NCI-H526 (cell line): ENCODE measurements at places on chromosomes 13 and 19.

DNA sequence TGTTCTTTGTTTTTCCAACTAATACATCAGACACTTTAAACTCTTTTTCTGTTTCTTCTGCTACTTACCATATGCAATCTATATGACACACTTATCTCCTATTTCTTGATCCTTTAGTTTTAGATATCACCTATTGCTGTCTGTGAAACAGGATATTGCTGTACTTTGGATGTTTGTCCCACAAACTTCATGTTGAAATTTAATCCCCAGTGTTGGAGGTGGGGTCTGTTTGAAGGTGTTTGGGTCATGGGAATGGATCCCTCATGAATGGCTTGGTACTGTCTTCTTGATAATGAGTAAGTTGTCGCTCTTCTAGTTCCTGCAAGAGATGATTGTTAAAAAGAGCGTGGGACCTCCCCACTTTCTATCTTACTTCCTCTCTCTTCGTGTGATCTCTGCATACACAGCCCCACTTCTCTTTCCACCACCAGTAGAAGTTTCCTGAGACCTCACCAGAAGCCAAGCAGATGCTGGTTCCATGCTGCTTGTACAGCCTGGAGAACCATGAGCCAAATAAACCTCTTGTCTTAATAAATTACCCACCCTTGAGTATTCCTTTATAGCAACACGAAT lies 244.2 kb downstream of the NHLRC3 start:
- peak; percentile 16 for DNase-seq

DNA sequence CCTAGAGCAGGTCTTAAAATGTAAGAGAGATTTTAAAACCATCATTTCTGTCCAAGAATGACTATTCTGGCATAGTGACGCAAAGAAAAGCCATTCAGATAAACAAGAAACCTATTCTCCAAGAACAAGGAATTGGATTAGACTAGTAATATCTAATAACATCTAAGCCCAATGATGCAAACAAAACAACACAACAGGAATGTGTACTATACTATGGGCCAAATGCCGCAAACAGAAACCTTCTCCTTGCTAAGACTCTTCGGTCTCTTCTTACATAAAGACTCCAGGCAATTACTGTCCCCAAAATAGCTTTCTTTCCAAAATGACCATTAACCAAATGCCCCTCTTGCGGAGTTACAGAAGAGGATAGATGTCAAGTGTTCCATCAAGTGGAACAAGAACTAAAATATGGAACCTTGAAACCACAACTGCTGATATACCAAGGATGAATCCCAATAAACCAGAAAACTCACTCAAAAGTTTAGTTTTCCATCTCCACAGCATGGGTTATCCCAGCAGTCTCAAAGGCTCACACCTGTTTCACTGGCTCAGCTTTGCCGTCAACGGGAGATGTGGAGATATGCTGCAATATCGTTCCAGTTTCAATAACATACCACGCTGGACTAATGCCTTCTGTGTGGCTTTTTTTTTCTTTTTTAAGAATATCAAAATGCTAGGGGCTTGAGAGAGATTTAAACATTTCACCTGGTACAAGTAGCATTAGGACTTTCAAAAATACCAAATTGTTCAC lies 76.2 kb downstream of the FOXO1 start:
- DNase-seq: no peak

DNA sequence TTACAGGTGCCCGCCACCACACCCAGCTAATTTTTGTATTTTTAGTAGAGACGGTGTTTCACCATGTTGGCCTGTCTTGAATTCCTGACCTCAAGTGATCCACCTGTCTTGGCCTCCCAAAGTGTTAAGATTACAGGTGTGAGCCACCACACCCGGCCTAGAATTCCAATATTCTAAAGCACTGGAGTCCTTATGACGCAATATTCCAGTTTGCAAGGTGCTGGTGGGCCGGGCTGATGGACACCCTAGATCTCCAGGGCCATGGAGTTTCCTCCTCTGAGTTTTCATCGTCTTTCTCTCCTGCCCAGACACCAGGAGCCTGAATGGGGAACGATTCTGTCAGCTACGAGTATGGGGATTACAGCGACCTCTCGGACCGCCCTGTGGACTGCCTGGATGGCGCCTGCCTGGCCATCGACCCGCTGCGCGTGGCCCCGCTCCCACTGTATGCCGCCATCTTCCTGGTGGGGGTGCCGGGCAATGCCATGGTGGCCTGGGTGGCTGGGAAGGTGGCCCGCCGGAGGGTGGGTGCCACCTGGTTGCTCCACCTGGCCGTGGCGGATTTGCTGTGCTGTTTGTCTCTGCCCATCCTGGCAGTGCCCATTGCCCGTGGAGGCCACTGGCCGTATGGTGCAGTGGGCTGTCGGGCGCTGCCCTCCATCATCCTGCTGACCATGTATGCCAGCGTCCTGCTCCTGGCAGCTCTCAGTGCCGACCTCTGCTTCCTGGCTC lies 8.5 kb upstream of the DHX34 start:
- DNase-seq: no peak

DNA sequence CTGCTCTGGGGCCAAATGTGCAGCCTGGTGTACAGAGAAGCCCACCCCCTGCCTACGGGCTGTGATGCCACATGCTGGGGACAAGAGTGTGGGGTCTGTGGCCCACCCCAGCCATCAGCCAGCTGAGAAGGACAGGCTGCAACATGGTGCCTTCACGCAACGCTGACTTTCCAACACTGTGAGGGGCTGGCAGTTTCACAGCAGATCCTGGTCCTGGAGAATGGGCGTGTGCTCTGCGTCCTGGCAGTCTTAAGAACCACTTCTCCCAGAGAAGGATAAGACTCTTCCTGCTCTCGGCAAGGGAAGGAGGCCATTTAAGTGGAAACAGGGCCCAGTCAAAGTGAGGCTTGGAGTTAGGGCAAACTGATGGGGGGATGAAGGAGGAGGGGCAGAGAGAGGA lies 4.6 kb downstream of the LRRC4B start:
- DNase-seq: no peak

GRCh38 chr19:6887316-6887715 lies at the start of gene ADGRE1:
Gene ADGRE1 (plus strand): TSS chr19:6887579. CDS start chr19:6887609, 30 bp downstream.
- no peak for DNase-seq

DNA sequence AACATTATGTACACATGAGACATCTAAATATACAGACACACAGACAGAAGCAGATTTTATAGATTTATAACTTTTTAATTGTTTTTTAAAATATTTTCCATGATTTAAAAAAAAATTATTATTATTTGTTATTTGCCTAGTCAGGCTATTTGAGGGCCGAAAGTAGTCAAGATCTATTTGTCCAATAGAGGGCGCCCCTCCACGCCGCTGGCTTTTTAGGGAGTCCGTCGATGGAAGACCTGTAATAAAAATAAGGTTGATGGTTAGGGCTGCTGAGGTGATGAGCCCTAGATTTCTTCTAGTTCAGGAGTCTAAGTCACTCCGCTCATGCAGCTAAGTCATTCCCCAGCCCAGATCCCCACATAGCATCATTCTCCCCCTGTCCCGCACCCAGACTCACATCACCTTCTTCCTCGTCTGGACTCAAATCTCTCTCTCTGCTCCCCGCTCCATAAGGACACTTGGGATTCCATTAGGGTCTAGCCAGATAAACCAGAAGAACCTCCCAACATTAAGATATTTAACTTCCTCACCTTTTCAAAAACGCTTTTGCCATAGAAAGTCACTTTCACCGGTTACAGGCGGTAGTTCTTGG lies 33.9 kb upstream of the CEACAM21 start:
- DNase-seq: peak; percentile 65

- DNase-seq: peak; percentile 76
These were observed 54.0 kb downstream of the ZNF536 start for GRCh38 chr19:30425885-30426838.

- DNase-seq: no peak
These were observed 66.6 kb downstream of the SPRYD7 start for GRCh38 chr13:49869519-49869918.

DNA sequence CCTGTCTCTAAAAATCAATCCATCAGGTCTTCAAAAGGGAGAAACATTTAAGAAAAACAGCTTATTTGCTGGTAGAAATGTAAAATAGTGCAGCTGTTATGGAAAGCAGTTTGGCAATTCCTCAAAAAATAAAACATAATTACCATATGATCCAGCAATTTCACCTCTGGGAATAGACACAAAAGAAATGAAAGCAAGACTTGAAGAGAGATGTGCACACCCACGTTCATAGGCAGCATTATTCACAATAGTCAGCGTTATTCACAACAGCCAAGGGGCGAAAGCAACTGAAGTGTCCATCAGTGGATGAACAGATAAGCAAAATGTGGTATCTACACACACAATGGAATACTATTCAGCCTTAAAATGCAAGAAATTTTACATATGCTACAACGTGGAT lies 45.1 kb upstream of the DOCK9 start:
- DNase-seq: peak; percentile 70

GRCh38 chr13:112175162-112176075 lies 108.5 kb downstream of the SOX1 start:
- DNase-seq: no peak

- no peak for DNase-seq
These were observed 7.9 kb downstream of the ZNF787 start for GRCh38 chr19:56113074-56113632.

- no peak for DNase-seq
These were observed 4.4 kb downstream of the WASF3 start for GRCh38 chr13:26561651-26562511.

- DNase-seq: peak; percentile 2
These were observed 9.3 kb upstream of the TRPC4 start for GRCh38 chr13:37878921-37879320.

GRCh38 chr13:20782116-20782708 lies 8.5 kb upstream of the EEF1AKMT1 start:
- no peak for DNase-seq

DNA sequence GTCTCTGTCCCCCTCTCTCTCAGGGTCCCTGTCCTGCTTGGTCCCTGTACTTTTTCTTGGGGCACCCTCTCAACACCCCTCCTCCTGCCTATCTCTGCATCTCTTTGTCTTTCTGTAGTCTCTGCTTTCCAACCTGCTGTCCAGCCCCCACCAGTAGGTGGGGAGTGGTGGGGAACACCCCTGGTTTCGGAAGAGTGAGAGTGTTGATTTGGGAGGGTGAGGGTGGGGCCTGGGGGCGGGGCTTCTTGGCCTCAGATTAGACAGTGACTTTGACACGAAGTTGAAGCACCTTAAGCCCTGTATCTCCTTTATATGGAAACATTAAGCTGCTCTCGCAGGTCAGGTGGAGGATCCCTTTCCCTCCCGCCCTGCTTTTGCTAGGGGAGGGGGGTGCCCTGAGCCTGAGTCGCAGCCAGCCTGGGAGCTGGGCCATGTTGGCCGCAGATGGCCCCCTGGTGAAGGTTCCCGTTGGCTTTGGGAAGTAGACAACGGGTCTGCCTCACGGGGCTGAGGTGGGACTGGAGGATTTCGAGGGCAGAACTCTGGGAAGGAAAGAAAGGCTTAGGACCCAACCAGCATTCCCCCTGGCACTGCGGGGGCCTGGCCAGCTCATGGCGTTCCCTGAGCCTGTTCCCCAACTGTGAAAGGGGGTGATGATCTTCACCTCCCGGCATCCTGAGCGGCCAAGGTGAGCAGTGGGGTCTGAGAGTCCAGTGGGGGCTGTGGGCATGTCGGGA lies at the start of gene KCNJ14:
TSS of gene KCNJ14 (plus strand) at position 404 of the 737 bp plus-strand sequence. CDS start 6,151 bp downstream, outside the sequence.
- DNase-seq: no peak

- DNase-seq: peak; percentile 81
These were observed 172.2 kb downstream of the OLFM4 start for GRCh38 chr13:53200498-53201453.

- DNase-seq: peak; percentile 41
These were observed 539 bp downstream of the PLD3 start for GRCh38 chr19:40348961-40349507.

- DNase-seq: no peak
These were observed 12.7 kb downstream of the FOXO1 start for GRCh38 chr13:40653527-40654318.

DNA sequence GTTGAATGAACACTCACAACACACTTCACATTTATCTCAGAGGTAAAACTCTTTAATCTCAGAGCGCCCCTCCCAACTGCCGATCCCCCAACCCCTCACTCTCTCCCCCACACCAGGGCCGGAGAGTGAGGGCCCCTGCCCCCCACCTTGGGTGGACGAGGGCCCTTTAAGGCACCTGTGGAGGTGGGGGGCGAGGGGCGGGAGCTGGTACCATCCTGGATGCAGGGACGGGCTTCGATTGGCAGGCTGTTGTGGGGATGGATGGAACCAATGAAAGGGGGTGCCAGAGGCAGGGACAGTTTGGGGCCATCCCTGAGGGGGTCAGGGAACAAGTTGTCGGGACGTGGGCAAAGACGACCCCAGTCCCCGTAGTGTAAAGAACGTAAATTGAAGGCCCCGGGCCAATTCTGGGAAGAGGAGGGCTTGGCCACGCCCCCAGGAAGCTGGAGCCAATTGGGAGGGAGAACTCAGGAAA lies 1.7 kb upstream of the PNKP start:
- DNase-seq: peak; percentile 91

DNA sequence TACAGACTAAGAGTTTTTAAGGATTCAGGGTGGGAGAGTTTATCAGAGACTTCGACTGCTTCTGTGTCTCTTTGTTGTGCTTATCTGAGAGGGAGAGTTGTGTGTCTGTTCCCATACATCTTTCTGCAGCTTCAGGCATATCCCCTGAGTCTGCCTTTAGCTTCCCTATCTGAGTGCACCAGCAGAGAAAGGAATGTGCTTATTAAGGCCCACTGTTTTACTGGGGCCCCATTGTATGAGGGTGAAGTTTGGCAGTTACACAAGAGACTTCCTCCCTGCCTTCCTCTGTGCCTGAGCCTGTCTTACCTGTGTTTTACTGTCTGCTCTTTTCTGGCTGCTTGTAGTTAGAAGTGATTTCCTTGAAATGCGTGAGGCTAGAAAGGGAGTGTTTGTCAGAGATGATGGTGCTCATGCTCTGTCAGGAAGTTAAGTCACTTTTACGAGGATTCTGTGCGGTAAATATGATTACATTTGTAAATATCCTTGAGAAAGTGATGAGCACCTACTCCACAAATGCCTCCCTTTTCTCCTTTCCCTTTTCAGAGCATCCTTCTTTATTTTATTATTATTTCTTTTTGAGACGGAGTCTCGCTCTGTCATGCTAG lies 1228.9 kb upstream of the MIR17HG start:
- DNase-seq: no peak

DNA sequence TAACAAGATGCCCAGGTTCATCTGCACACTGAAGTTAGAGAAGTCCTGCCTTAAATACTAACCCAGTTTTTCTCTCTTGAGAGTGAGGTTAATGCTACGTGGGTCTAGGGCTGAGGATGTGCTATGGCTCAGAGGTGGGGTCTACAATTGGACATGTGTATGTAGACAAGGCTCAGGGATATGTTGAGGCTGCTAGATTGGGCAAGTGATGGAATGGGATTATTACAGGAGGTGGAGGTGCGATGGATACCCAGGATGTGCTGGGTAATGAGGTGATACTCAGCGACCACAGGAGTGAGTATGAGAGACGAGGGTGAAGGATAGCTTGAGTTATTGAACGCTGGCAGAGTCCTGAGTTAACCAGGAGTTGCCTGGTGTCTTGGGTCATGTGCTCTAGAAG lies 38.1 kb downstream of the PPP2R1A start:
- DNase-seq: no peak

DNA sequence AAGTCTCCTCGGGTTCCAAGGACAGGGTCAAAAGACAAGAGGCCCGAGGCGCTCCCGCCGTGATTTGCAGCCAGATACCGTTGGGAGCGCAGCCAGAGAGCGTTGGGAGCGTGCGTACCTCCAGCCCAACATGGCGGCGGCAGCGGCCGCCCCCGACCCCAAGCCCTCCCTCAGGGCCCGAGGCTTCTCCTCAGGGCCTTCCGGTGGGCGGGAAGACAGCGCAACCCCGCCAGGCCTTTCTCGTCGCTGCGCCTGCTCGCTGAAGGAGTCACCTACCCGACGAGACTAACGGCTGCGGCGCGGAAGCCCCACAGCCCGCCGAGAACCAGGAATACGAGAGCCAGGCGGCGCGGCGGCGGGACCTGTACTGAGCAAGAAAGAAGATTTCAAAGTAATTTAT lies 3.2 kb upstream of the ZNF850 start:
- DNase-seq: no peak

- DNase-seq: no peak
These were observed 19.1 kb downstream of the POP4 start for GRCh38 chr19:29625186-29625651.
